ENCODE measurements at places on chromosomes 6 and 20.

DNA sequence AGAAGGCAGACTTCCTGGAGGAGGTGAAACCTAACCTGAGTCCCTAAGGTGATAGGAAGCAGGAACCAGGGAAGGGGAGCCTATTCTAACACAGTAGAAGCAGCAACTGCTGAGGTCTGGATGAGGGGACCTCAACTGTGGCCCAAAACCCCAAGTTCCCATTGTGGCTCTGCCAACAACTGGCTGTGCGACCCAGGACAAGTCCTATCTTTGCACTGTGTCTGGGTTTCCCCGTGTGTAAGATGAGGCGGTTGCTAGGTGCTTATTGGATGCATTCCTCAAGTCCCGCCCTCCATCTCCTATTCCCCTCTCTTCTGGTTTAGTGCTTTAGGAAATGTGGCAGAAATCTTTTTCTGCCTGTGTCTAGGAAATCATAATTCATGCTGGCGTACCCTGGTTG is 52.2 kb upstream of the TTPAL start:
- no peak for DNase-seq

DNA sequence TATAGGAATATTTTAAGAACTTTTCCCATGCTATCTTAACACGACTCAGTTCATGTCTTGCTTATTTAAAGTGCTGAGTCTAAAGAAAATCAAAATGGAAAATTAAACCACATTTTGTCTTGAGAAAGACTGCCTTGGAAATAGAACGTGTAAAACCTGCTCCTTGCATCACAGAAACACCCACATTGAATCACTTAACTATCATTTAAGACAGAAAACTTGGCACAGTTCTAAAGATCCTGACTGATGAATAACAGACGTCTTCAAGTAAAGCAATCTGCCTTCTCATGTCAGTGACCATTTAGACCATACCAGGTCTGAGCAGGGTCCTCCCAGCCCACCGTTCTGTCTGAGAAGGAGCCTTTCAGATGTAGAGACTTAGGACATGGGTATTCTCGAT is 7.4 kb downstream of the PERP start:
- DNase-seq: no peak

GRCh38 chr20:13677241-13677640 is 38.5 kb upstream of the TASP1 start:
- no peak for DNase-seq

DNA sequence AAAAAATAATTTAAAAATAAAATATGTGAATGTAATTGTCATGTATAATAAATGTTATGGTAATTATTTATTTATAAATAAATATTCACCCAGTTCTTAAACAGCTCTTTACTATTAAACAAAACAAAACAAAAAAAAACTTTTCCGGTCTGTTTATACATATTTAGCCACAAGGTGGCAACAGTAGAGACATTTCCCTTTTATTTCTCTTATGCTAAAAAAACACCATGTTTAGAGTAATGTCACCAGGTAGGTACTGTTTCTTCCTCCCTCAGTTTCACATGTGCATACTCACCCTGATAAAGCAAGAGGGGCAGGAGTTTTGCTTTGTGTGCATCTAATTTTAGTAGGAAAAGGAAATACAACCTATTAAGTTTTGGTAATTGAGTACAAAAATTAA is 610.4 kb upstream of the IMPG1 start:
- no peak for DNase-seq

GRCh38 chr6:156410649-156411048 is 366.5 kb upstream of the ARID1B start:
- DNase-seq: no peak

GRCh38 chr20:10800288-10800687 is 126.5 kb upstream of the JAG1 start:
- DNase-seq: no peak

- DNase-seq: no peak
These were observed 49.2 kb upstream of the FABP7 start for GRCh38 chr6:122730334-122730733.

- no peak for DNase-seq
These were observed 16.0 kb downstream of the AKAP12 start for GRCh38 chr6:151255811-151256210.

- no peak for DNase-seq
These were observed 538.6 kb upstream of the MARCKS start for GRCh38 chr6:113318575-113318917.

DNA sequence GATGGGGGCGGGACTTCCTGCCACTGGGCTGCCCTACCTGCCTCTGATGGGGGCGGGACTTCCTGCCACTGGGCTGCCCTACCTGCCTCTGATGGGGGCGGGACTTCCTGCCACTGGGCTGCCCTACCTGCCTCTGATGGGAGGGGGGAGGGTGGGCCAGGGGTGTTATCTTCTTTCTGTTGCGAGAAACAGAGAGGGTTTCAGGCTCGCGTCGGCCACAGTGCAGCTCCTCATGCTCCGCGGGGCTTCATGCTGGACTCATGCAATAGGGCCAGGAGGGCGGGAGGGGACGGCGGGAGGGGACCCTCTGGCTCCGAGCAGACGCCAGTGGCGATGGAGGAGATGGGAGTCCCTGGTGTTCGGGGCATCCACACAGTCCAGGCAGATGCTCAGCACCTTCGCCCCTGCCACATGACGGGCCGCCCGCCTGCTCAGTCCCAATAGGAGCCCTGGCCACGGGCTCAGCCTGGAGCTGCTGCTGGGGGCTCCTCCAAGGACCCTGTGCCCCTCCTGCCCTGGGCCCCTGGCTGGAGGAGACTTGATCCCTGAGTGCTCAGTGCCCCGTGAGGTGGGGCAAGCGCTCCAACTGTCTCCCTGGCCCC is 48.8 kb upstream of the CHRNA4 start:
- no peak for DNase-seq

All from CD4-positive, alpha-beta T cell treated with Interleukin-4 for 4 hours (primary cell).